SHP77 (cell line): ENCODE measurements at places on chromosomes 2 and 18.

GRCh38 chr18:36419900-36420531 lies 122.5 kb downstream of the FHOD3 start:
- peak; percentile 32 for DNase-seq

DNA sequence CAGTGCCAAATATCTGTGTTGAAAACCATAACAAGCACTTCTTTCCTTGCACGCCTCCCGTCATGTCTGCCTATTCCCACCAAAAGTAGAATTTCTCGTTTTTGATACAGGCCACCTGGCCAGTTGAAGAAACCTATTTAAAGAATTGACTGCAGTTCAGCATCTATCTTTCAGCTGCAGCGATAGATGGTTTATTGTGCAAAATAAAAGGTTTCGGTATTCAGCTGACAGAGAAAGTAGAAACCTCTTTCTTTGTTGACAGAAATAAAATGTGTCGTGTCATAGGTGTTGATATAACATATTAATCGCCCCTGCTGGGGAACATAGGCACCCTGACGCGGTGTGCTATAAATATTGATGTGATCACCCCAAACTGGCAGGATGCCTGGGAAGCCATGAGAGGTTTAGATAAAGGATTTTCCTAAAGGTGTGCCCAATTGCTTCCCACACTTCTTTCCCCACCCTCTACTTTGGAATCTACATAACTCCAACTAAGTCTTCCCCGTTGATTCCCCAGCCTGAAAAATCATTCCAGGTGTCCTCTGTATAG lies 570.4 kb downstream of the CCDC85A start:
- DNase-seq = peak; percentile 6

DNA sequence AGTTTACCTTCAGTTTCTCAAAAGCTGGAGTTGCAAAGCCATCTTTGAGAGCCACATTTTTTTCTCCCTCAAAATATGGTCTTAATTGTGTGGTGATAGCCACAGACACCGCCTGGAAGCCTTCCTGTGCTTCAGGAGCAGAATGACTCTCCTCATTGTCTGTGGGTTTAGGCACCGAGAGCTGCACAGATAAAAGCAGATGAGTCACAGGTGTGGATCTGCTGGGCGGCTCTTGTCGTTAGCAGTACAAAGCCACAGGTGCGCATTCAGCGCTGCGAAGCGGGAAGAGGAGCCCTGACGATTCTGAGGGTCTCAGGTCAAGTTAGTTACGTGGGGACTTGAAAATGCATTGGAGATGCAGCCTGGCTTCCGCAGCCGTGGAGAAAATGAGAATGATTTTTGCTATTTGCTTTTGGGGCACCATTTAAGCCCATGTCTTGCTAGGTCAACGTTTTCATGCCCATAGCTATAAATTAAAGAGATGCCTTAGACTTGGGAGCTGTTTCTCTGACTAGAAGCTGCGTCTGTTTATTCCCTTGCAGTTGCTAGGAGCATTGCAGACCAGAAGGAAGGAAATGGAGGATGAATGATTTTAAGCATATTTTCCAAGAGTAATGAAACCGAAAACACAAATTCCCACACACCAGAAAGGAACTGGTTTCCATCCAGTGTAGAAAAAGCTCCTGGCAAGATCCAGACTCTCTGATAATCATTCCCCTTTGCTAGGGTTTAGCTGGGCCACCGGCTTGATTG lies 51.5 kb downstream of the KLHL29 start:
- no peak for DNase-seq

DNA sequence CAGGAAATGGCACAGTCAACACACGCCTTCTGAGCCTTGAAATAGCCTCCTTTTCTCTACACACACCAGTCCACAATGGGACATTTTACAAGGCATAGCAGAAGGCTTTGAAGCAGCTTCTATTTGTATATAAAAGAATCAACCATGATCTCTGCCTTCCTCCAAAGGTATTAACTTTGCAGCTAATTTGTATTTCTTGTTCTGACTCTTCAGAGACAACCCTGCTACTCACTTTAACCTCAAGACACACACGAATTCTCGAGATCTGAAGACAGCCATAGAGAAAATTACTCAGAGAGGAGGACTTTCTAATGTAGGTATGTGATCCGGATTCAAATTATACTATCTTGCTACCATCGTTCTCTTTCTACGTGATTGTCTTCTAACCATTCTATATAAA lies 104.6 kb downstream of the VIT start:
- DNase-seq = no peak

GRCh38 chr2:94996305-94997100 lies 29.0 kb upstream of the MAL start:
- DNase-seq = no peak

DNA sequence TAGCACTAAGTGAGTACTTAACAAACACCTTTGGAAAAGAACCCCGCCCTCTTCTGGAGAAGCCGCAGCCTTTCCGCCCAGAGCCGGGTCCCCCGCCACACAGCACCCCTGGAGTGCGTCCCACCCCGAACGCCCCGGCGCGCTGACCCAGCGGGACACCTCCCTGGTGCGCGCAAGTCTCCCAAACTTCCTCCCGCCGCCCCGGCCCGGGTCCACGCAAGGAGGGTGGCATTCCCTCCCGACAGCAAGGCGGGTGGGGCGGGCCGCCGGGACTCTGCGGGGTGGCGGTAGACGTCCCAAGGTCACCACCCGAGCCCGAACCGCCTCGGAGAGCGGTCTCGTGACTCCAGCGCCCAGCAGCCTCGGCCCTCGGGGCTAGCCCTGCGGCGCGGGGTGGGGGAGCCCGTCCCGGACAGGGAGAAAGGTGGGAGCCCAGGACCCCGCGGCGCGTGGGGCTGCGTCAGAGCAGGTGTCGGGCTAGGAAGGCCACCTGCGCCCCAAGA lies 598 bp downstream of the CCDC93 start:
- DNase-seq = no peak

- DNase-seq = no peak
These were observed 122.2 kb upstream of the ITGB6 start for GRCh38 chr2:160322320-160322719.

DNA sequence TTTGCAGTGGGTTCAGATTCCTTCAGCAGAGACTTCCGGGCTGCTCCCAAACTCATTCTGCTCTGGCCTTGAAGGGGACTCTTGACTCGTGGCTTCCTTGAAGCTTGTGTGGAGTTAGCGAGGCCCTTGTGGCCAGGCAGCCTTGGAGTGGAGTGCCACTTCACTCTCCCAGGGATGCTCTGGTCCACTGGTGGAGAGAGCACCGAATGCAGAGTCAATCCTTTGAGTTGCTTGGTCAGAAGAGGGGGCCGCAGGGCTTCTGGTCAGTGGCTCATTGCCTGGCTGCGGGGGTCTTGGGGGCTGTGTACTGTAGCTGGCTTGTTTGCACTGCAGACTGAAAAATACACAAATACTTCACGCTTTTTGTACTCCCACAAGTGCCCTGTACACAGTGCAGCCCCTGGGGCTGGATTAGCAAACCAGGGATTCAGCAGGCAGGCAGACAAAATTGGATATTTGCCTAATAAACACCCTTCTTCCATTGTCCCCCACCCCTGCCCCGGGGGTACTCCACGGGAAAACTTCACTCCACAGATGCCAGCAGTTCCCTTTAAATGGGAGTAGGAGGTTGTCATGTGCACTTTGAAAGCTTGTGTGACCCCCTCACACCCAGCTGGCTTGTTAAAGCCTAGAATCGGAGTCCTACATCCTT lies 3.2 kb downstream of the GLI2 start:
- no peak for DNase-seq
